NCI-H1105 treated with DMSO at 0.1 percent for 48 hours (cell line): ENCODE measurements at places on chromosomes 1 and 21.

GRCh38 chr1:9689011-9689706, 37.6 kb downstream of the PIK3CD start:
- peak; percentile 80 for DNase-seq

GRCh38 chr1:20192364-20192763, 6.0 kb upstream of the PLA2G2C start:
- no peak for DNase-seq

- DNase-seq = peak; percentile 76
Observed at GRCh38 chr1:64505232-64505943, 35.5 kb downstream of the CACHD1 start.

- no peak for DNase-seq
Observed at GRCh38 chr1:25704267-25704691, 87.7 kb downstream of the MAN1C1 start.

DNA sequence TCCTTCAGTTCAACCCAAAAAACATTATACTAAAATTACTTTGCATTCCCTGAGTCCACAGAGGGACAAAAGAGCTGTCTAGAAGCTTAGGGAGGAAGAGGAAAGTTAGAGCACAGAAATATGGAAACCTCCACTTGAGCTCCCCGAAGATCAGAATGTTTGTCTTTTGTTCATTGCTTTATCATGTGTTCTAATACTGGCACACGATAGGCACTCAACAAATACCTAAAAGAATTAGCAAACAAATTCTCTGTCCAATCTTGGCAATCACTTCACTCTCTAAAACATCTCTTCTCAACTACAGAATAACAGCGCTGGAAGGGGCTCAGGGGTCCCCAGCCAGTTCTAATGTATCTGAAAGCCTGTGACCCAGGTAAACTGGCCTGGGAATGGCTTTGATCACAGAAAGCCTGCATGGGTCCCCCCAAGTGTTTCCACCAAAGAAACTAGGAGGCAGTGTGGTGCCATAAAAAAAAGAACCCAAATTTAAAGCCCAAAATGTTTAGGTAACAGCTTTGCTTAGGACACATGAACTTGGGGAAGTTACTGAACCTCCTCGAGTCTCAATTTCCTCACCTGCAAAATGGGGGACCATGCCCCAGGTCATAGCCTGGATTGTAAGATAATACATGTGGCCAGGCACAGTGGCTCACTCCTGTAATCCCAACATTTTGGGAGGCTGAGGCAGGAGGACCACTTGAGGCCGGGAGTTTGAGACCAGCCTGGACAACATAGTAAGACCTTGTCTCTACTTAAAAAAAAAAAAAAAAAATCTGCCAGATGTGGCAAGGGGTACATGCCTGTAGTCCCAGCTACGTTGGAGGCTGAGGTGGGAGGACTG, 45.8 kb downstream of the SSBP3 start:
- no peak for DNase-seq

- DNase-seq = no peak
Observed at GRCh38 chr1:15245593-15246360, 1.2 kb upstream of the FHAD1 start.

DNA sequence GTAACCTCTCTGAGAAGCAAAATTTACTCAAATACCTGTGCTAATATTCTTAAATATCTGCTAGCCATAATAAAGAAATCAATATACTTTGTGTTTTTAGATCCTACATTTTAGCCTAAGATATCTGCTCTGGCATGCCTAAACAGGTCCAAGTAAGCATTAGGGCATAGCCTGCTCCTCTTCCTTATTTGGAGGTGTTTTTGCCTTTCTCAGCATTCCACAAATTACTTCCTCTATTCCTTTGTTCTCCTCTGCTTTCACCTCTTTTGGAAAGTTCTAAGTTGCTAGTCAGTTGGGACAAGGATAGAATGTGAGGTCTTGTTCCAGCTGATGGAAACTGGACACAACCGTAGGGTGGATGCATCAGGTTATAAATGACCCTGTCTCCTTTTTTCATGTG, 7.2 kb upstream of the OR10X1 start:
- no peak for DNase-seq

DNA sequence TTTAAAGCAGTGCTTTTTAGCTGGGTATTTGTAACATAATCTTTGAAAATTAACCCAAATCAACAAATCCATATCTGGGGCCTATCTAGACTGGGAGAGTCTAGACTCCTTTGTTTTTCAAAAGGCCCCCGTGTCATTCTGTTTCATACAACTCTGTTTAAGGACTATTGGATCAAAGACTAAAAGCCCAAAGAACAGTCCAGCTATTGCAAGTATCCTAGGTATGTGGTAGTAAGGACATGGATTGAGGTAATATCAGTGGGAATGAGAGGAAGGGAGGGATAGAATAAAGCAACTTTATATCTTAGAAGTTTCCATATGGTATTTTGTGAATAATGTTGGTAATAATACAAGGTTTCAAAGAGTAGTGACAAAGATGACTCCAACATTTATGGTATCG, 18.2 kb downstream of the KIF1B start:
- no peak for DNase-seq

DNA sequence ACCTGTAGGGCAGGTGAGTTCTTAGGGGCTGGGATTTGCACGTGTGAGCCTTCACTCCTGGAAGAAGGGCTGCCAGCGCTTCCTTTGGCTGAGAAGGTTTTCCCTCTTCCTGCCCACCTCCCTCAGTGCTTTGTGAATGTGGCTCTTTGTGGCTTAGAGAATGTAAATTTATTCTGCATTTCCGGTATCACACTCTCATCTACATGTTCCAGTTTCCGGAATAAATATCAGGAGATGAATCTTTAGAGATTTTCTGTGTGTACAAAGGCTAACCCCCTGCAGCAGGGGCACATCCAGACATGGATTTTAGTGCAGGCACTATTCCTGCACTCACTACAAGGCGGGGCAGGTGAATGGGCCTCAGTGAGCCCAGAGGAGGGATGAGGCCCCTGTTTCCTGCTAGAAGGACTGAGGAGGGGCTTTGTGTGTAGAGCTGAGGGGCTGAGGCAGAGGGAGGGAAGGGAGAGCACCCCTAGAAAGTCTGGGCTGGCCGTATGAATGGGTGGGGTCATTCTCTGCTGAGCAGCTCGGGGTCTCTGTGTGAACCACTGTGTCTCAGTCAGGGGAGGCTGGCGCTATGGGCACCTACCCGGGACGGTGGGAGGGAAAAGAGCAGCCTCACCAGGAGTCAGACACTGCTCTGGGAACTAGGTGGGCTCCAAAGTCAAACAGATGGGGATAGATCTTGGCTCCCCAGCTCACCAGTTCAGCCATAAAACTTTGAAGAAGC, 207.5 kb downstream of the MATN1 start:
- no peak for DNase-seq

DNA sequence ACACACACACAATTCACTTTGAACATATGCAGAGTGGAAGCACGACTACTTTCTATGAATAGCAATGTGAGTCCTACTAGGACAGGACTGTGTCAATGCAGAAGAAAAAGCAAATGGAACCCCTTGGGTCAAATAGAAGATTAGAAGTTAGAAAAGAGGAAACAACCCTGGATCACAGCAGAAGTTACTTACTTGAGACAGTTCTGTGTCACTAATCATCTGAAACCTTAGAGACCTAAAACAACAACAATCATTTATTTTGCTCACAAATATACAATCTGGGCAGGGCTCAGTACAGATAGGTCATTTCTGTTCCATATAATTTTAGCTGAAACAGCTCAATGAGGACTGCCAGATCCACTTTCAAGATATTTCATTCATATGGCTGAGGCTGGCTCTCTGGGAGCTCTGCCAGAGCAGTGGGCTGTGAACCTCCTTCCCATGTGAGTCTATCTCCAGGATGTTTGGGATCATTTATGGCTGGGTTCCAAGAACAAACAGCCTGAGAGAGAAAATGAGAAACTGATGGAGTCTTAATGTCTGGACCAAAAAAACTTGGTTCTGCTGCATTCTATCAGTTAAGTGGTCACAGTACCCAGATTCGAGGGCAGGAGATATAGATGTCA, 42.5 kb upstream of the IL10 start:
- peak; percentile 88 for DNase-seq

DNA sequence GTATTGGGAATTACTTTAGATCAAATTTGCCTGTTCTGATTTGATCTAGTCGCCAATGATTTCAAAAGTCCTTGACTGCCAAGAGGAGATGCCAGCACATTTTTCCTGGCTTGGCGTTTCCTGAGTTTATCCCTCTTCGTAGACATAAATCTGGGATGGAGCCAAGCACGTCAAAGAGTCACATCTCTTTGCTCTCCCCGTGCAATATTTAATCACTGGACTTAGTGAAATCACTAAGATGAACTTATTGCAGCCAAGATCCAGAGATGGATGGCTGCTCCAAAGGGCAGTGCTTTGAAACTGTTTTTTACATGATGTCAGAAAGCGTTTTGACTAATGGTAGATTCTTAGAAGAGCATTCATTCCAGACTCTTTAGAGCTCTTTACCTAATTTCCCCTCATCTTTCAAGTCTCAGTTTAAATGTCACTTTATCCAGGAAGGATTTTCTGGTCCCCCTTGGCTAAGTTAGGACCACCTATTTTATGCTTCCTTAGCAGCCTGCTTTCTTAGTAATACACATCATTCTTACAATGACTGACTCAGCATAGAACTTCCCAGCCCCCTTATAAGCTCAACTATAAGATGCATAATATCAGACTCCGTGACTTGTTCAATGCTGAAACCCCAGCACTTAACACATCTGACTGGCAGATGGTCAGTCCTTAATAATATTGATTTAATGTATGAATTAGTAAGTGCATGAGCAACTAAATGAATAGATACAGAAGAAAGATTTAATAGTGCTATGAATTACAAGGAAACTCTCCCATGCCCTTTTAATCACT, 94.4 kb upstream of the GREM2 start:
- no peak for DNase-seq

DNA sequence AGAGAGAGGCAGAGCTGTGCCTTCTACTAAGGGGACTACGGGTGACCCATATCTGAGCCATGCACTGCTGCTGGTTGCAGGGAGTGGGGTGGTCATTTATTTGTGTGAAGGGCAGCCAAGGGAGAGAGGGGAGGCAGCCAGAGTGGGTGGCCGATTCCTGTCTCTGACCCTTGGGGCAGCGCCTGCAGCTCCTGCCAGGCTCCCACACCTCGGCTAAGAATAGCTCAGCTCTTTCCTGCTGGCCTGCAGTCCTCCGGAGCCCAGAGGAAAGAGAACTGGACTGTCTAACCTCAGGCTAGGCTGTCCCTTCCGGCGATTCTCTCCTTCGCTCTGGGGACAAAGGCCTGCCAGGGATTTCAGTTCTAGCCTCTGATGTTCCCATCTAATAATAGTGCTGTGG, 11.6 kb upstream of the CD34 start:
- no peak for DNase-seq

DNA sequence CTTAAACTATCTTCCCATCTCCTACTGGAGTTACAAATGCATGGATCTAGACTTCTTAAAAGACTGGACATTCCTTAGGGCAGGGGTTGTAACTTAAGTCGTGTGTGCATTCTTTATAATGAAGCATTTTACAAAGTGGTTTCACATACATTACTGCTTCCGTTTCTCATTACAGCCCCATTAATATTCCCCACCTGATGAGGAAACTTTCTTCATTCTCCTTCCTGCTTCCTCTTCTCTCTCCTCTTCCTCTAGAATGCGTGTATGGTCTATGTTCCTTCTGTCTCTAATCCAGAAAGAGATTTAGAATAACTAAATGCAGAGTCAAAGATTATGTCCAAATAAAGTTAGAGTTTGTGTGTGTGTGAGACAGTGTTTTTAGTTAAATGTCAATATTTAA, 1.8 kb upstream of the CAP1 start:
- DNase-seq = no peak

DNA sequence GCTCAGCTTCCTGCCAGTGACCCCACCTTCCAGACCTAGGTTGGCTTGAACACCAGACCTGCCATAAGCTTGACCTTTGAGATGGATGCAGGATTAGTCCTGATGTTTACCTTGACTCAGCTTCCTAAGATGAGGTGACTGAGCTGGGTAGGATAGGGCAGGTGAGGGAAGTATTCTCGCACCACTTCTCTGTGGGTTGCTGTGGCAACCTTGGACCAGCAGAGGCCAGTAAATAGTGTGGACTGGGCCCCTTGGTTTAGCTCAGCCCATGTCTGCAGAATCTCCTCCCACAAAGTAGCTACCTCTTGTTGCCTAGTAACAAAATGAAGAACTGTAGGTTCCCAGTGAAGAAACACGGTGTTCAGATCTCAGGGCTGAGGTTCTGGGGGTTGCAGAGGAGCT, 8.4 kb downstream of the RPS6KA1 start:
- no peak for DNase-seq

DNA sequence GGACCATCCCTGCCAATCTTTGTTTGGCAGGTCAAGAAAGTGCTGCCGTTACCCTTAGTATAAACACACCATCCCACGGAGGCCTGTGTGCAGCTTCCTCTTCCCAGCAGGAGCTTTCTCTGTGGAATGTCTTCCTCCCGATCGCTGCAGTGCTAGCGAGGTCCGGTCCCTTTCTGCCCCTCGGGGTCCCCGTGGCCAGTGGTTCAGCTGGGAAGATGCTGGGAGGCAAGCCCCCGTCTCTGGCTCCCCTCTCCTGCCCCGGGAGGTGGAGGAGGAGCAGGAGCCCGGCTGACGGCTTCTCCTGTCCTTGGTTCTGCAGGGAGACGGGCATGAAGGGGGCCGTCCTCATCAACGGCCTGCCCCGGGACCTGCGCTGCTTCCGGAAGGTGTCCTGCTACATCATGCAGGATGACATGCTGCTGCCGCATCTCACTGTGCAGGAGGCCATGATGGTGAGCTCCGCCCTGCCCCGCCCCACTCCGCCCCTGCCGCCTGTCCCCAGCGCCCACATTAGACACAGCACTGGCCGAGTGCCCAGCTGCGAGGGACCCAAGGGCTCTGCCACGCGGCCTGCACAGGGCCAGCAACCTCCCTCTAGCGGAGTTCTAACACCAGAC, 42.1 kb downstream of the TFF3 start:
- DNase-seq = no peak

DNA sequence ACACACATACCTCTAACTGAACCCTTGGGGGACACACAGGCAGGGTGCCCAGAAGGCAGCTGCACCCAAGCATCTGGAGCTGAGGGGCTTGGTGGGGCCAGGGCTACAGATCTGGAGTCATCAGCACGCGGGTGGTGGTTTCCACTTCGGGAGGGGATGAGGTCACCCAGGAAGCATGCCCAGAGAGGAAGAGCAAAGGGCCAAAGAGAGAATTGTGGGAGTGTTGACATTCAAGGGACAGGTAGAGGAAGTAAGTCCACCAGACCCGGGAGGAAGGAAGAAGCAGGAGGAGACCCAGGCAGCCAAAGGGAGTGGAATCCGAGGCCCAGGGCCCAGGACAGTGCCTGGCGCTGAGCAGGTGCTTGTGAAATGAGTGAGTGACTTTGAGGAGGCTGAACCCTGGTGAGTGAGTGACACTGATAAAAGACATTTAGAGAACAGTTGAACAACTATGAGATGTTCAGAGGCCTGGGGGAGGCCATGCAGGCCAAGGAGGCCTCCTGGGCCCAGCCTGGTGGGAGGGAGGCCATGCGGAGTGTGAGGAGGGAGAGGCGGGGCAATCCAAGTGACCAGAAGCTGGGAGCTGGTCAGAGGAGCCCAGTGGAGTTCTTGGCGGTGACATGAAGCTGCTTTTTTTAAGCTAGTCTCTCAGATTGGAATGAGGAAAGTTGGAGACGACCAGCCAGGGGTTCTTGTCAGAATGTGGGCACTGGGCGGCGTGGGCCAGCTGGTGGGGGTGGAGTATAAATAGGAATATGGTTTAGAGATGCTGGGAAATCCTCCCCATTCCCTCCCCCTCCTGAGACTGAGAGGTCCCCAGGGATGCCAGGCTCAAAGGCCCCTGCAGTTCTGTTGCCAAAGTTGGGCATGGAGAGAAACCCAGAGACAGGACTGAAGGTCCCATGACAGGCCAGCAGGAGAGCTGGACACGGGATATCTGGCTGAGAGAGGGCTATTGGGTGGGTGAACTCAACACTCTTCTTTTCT, 7.9 kb downstream of the CDK18 start:
- DNase-seq = no peak
